ENCODE measurements at places on chromosomes 16 and 17. TPM values are rescaled to one million over a fixed set of nuclear protein-coding genes. Genes with fewer than 3 reads are reported as not detected.
A peak's percentile ranks its signal among the peaks of the same experiment; 100 is the strongest.

GRCh38 chr16:2535625-2536013 is 2.2 kb upstream of the PDPK1 start:
- H3K4me3 ChIP-seq, result no peak overlapping the region
- H3K4me1 ChIP-seq, result peaks cover 17% of the 10 kb centered on the region
- DNase-seq, result no peak
- H3K36me3 ChIP-seq, result no peaks in the 10 kb centered on the region
- peaks cover 19% of the 10 kb centered on the region for H3K27me3 ChIP-seq
- H3K27ac ChIP-seq, result no peak overlapping the region

Gene ALOX15B
- total RNA-seq, result not detected

Gene ASPSCR1
- 51.7 TPM for total RNA-seq

Gene CBFA2T3
- total RNA-seq, result 126 TPM

DNA sequence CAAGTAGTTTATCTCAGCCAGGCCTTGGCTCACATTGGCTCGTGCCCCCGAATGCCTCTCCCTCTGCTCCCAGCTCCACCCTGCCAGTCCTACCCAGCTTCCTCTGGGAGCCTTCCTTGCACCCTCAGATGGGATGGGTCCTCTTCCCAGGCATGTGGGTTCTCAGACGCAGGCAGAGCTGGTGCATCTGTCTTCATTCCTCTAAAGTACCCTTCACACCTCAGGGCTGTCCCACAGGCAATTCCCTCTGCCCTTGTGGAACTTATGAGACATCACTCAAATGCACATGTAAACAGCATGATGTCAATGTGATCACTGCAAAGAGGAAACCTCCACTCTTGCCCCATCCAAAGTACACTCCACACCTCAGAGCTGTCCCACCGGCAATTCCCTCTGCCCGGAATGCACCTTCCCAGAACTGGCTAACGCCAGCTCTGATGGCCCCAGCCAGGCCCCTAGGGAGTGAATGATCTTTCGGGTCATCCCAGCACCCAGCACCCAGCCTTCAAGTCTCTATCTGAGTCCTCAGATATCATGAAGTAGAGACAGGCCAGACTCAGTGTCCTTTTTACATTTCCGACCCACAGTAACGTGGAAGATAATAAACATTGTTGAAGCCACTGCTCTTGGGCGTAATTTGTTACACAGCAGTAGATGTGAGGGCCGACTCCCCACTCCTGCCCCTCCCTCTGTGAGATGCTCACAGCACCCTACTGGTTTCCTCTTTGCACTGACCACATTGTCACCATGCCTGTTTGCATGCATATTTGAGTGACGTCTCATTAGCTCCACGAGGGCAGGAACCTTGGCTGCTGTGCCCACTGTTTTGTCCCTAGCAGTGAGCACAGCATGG is 85.4 kb downstream of the N4BP1 start:
- no peaks in the 10 kb centered on the region for H3K4me1 ChIP-seq
- no peak for DNase-seq
- H3K27me3 ChIP-seq, result peaks cover 6% of the 10 kb centered on the region

GRCh38 chr16:61128545-61129323 is 907.5 kb downstream of the CDH8 start:
- no peaks in the 10 kb centered on the region for H3K27me3 ChIP-seq
- no peaks in the 10 kb centered on the region for H3K36me3 ChIP-seq
- peak; percentile 25 for DNase-seq
- no peak overlapping the region for H3K27ac ChIP-seq
- H3K4me3 ChIP-seq, result no peak overlapping the region
- no peaks in the 10 kb centered on the region for H3K4me1 ChIP-seq

- H3K27ac ChIP-seq, result no peak overlapping the region
- no peak overlapping the region for H3K4me3 ChIP-seq
Measured at GRCh38 chr16:84841787-84842300, 22.1 kb downstream of the CRISPLD2 start.

Gene MYL4
- 7.6 TPM for total RNA-seq

Gene COL1A1
- total RNA-seq, result 10.1 TPM

Data from glutamatergic neuron (in vitro differentiated cells).